Fibroblast of skin of abdomen (primary cell): ENCODE measurements at places on chromosomes 3 and 15.

GRCh38 chr3:62837145-62837787 is 38.0 kb downstream of the CADPS start:
- no peak for DNase-seq

DNA sequence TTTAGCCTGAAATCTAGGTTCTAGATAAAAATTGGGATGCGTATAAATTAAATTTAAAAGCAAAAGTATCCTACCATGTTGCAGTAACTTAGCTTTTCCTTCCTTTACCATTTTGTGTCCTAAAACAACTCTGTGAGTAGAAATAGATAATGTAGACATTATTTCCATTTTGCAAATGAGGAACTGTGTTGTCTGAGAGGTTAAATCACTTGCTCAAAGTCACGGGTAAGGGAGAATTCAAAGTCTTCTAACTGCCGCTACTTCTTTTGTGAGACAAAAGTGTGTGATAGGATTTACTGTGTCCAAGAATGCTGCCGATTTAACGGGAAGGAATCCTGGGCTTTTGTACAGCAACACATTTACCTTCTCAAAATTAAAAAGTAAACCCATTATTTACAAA is 40.7 kb downstream of the MYO1E start:
- DNase-seq, result no peak

- no peak for DNase-seq
These were observed 9.3 kb downstream of the HOMER2 start for GRCh38 chr15:82943176-82943575.

- DNase-seq, result peak; percentile 58
These were observed 2.5 kb downstream of the ARHGAP31 start for GRCh38 chr3:119296727-119297122.

- DNase-seq, result no peak
These were observed 96.8 kb downstream of the PPM1L start for GRCh38 chr3:160852856-160853255.

DNA sequence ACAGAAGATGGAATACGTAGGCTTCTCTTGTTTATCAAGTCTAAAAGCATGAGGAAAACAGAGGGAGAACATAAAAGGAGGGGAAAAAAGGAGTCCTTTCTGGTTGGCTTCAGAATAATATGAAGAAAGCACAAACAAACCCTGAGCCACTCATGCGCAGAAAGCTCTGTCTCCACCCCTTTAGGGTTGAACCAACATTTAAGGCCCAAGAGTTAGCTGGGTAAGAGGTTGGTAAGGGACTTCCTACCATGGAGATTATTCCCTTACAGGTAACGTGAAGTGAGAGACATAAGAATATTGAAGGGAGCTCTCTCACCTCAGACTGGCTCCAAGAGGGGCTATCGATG is 145.3 kb downstream of the RORA start:
- no peak for DNase-seq

- peak; percentile 38 for DNase-seq
These were observed 1038.6 kb downstream of the TUSC7 start for GRCh38 chr3:117748131-117748530.

- DNase-seq, result no peak
These were observed 171.1 kb upstream of the ICE2 start for GRCh38 chr15:60649845-60650548.

GRCh38 chr3:148162132-148162531 is 535.6 kb upstream of the AGTR1 start:
- no peak for DNase-seq

GRCh38 chr3:190120269-190121060 is at the start of gene P3H2:
Gene P3H2 (minus strand): TSS chr3:190120897. CDS start chr3:190120731, 166 bp downstream.
- DNase-seq, result peak; percentile 93

GRCh38 chr3:143769616-143770015 is 78.7 kb downstream of the SLC9A9 start:
- peak; percentile 75 for DNase-seq

- DNase-seq, result no peak
These were observed 14.9 kb downstream of the TRH start for GRCh38 chr3:129989414-129989813.

DNA sequence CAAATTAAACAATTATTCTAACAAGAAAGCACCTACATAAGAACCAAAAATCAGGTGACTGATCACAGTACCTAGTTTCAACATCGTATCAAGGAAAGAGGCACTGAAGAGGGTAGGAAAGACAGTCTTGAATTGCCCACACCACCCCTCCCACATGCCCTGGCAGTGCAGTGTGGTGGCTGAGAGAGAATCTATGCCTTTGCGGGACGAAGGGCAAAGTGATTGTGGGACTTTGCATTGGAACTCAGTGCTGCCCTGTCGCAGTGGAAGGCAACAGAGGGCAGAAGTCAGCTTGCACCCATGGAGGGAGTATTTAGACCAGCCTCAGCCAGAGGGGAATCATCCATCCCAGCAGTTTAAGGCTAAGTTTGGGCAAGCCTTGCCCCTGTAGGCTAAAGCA is 24.5 kb downstream of the NEDD4 start:
- no peak for DNase-seq

GRCh38 chr15:39767921-39768320 is 14.7 kb downstream of the FSIP1 start:
- no peak for DNase-seq

DNA sequence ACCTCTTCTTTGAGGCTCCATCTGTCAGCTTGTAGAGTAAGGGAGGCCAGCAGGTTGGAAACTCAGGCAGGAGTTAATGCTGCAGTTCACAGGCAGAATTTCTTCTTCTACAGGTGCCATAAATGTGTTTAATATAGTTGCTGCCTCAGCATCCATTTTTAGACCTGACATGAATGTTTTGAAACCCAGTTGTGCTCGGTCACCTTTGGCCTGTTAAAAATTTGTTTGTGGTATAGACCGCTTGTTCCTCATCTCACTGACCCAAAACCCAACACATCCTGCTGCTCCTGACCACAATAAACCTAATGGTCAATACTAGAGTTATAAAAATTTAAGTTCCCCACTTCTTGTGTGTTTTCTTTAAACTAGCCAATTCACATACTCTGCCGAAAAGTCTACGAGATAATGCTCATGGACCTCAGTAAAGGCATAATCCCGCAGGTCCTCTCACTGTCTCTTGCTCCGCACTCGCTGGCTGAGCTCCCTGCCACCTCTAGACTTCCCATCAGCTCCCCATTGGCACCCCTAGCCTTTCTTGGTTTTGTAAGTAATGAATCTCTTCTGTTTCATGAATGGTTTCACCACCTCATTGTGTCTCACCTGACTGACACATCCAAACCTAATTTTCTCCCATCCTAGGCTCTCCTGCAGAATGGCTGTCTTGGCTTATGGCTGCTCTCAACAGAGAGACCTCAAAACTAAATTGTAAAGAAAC is 138.5 kb upstream of the STRIT1 start:
- no peak for DNase-seq

GRCh38 chr3:128432301-128432970 is 34.3 kb downstream of the DNAJB8 start:
- DNase-seq, result no peak

- no peak for DNase-seq
These were observed 43.2 kb upstream of the PTPN23 start for GRCh38 chr3:47337656-47338055.

DNA sequence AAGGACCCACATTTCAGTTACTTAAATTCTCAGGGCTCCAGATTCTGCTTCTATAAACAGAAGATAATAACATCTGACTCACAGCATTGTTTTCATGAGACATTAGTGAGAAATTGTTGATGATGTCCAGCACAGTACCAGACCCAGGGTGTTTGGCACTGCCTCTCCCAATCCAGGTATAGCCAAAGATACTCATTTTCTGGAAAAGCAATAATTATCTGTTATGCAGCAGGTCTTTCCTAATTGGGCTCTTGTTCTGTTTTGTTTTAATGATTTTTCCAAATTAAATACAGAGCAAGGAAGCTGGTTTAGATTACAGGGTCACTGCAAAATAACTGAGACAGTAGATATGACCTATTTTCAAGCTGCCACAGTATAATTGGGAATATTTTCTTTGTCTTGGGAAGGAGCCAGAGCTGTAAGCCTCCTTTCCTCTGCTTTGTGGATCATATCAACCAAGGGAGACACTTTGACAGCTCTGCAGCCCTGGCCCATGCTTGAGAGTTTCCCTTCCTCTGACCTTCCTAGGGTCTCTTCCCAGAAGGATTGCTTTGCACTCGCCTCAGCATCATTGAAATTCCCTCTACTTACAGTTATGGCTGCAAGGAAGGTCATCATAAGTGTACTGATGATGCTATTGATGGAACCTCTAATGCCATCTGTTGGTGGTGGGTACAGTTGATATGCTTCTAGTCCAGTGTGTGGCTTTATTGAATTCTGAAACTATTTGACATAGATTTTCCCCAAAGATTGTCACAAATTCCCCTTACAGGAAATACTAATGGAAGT is 522.4 kb upstream of the ADAMTS9 start:
- DNase-seq, result no peak

DNA sequence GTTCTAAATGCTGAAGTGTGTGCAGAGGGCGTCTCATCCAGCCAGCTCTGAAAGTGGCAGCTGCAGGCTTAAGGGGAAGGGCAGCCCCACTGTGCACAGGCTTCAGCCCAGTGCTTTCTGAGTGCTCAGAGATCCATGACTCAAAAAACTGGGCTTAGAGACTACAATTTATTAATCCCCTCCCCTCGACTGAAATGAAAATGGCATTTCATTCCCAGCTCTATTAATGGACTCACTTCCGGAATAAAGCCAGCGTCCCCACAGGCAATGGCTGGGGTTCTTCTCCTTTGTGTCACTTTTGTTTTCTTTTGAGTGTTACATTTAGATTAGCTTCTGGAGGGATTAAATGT is 55.5 kb upstream of the PLXNA1 start:
- DNase-seq, result no peak

DNA sequence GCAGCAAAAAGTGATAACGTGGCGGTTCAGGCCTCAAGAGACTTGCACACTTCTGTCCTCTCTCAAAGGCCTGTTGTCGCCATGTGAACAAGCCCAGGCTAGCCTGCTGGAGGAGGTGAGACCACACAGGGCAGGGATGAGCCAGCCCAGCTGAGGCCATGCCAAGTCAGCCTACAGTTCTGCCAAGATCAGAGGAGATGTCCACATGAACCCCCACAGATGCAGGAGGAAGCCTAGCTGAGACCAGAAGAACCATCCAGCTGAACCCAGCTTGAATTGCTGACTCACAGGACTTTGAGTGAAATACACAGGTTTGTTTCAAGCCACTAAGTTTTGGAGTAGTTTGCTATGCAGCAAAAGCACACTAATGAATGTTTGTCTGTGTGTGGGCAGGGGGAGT is 50.3 kb upstream of the SEC13 start:
- DNase-seq, result no peak

- DNase-seq, result peak; percentile 61
These were observed 149.7 kb downstream of the THRB start for GRCh38 chr3:24344784-24345439.

DNA sequence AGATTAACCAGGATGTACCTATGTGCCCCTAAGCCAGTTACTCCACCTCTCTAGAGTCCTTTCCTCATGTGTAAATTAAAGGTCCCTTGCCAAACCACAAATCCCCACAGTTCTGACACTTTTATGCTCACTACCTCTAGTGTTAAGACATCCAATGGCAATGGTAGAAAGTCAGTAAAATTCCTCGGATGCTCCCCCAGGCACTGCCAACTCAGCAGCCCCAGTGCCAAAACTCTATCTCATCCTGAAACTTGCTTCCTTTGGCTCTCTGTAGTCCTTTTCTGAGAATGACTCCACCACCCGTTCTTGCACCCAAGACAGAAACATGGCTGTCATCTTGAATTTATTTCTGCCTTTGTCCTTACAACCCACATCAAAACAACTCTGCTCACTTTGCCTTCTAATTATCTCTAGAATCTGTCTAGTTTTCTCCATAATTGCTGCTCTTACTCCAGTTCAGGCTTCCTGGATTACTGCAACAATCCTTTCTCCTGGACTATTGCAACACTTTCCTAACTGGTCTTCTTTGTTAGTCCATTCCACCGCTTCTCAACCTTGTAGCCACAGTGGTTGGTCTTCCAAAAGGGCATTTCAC is 41.6 kb downstream of the MB21D2 start:
- peak; percentile 39 for DNase-seq

DNA sequence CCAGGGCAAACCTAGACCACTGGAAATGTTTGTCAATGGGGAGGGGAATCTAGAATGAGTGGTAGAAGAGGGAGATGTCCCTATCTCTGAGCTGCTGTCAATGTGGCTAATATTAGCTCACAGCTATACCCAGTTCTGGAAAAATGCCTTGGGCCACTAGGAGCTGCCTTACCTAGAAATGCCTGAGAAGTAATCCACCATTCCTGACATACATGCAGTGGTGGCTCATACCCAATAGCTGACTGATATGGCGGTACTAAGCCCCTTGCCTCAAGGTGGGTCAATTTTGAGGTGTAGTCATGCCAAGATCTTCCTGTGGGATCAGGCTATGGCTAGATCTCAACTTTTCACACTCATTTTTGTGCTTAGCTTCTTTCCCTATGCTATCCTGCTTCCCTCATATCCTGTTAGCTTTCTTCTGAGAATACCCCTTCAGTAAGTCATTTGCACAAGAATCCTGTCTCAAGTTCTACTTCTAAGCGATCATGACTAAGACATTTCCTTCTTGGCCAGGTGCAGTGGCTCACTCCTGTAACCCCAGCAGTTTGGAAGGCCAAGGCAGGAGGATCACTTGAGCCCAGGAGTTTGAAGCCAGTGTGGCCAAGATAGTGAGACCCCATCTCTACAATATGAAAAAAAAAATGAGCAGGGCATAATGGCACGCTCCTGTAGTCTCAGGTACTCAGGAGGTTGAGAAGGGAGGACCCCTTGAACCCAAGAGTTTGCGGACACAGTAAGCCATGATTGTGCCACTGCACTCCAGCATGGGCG is 49.1 kb upstream of the RFX7 start:
- DNase-seq, result no peak

DNA sequence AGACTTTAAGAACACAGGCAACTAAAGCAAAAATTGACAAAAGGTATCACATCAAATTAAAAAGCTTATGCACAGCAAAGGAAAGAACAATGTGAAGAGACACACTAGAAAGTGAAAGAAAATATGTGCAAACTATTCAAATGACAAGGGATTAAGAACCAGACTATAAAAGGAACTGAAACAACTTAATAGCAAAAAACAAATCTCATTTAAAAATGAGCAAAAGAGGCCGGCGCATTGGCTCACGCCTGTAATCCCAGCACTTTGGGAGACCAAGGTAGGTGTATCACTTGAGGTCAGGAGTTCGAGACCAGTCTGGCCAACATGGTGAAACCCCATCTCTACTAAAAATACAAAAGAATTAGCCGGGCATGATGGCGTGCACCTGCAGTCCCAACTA is 14.4 kb downstream of the NGLY1 start:
- DNase-seq, result no peak

- peak; percentile 61 for DNase-seq
These were observed 235.6 kb upstream of the TGFBR2 start for GRCh38 chr3:30370681-30371271.

DNA sequence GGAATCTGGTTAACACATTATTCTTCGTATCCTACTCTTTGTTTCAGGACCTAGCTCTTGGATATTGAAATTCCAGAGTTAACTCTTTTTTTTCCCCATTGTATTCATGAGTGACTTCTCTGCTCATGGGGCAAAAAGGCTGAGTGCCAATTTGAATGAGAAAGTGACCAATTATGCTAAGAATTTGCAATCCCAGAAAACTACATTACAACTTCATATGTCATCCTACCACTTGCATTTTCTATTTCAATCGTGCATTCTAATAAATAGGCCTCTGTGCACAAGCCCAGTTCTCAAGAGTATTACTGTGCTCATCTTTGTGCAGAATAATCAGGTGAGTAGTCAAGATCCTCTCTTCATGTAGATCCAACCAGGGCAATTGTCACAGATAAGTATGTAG is 537.8 kb downstream of the OTOL1 start:
- peak; percentile 83 for DNase-seq
